ENCODE measurements at places on chromosomes 7 and 10. TPM values are rescaled to one million over a fixed set of nuclear protein-coding genes. Genes with fewer than 3 reads are reported as not detected.

DNA sequence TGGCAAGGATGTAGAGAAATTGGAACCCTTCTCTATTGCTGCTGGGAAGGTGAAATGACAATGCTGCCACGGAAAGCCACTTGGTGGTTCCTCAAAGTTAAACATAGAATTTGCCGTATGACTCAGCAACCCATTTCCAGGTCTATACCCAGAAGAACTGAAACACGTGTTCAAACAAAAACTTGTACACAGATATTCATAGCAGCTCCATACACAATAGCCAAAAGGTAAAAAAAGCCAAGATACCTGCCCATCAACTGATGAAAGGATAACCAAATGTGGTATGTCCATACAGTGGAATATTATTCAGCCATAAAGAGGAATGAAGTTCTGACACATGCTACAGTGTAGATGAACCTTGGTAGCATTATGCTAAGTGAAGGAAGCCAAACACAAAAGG, 39.1 kb downstream of the LHPP start:
- H3K4me1 ChIP-seq: no peaks in the 10 kb centered on the region
- no peak for DNase-seq
- no peaks in the 10 kb centered on the region for H3K27me3 ChIP-seq

- H3K4me3 ChIP-seq: no peak overlapping the region
- H3K27ac ChIP-seq: no peak overlapping the region
- no peaks in the 10 kb centered on the region for H3K27me3 ChIP-seq
- no peaks in the 10 kb centered on the region for H3K4me1 ChIP-seq
Observed at GRCh38 chr7:158387546-158387891, 200.1 kb downstream of the PTPRN2 start.

- H3K4me1 ChIP-seq: no peaks in the 10 kb centered on the region
- H3K27ac ChIP-seq: no peak overlapping the region
- DNase-seq: no peak
- no peak overlapping the region for H3K4me3 ChIP-seq
- no peaks in the 10 kb centered on the region for H3K36me3 ChIP-seq
Observed at GRCh38 chr7:44534087-44534486, 7.0 kb downstream of the NPC1L1 start.

- DNase-seq: no peak
- H3K27me3 ChIP-seq: no peaks in the 10 kb centered on the region
- no peak overlapping the region for H3K27ac ChIP-seq
- H3K36me3 ChIP-seq: peaks cover 10% of the 10 kb centered on the region
- H3K4me3 ChIP-seq: no peak overlapping the region
Observed at GRCh38 chr7:128869944-128870285, 7.3 kb downstream of the ATP6V1F start.

DNA sequence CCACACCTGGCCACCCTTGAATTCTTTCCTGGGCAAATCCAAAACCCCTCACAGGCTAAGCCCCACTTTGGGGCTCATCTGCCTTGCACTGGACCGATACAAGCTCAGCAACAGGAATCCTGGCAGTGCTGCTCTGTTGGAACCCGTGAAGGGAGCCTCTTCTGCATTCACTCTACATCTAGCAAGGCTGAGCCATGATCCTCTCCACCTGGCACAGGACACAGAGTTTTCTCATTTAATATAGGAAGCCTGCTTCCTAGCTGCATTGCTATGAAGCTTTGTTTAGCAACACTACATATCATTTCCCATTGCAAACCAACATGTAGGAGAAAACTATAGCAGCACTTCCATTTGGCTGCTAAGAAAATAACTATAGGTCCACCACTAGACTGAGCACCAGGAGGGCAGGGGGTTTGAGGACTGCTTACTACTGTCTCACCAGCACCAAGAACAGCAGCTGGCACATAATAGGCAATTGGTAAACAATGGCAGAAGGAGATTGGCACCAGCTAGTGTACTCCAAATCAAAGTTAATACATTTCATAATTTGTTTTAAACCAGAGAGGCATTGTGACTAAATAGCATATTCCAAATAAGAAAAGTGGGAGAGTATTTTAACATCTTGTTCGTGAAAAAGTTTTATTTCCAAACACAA, 56.1 kb downstream of the CPVL start:
- H3K36me3 ChIP-seq: no peaks in the 10 kb centered on the region

C10orf143 gene
- 5.7 TPM for total RNA-seq

- H3K36me3 ChIP-seq: no peaks in the 10 kb centered on the region
- no peak overlapping the region for H3K4me3 ChIP-seq
- no peaks in the 10 kb centered on the region for H3K27me3 ChIP-seq
- DNase-seq: no peak
- no peak overlapping the region for H3K27ac ChIP-seq
- H3K4me1 ChIP-seq: no peaks in the 10 kb centered on the region
Observed at GRCh38 chr7:103632005-103632639, 186.1 kb upstream of the SLC26A5 start.

DNA sequence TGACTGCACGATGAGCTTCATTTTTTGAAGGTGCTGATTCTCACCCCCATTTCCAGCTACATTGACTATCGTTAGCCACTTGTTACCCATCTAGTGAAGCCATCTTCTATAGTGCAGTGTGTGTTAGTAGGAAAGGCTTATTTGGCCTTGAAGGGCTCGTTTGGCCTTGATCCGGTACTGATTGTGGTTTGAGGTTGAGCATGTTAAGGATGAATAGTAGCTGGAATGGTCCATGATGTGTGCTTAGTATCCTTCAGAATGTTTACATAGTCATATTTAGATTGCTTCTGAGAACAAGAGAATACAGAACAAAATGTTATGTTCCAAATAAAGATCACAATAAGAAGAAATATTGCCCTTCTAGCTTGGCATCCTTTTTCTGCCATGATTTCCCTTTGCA, 591.5 kb downstream of the AUTS2 start:
- H3K4me3 ChIP-seq: no peak overlapping the region
- H3K27me3 ChIP-seq: no peaks in the 10 kb centered on the region
- no peak overlapping the region for H3K27ac ChIP-seq
- DNase-seq: no peak
- no peaks in the 10 kb centered on the region for H3K36me3 ChIP-seq
